ENCODE measurements at places on chromosomes 6 and 20.
A peak's percentile ranks its signal among the peaks of the same experiment; 100 is the strongest.

GRCh38 chr20:64048402-64049044 is 916 bp downstream of the SOX18 start:
- peak; percentile 78 for DNase-seq

GRCh38 chr20:61810066-61810737 is 255.5 kb downstream of the TAF4 start:
- DNase-seq: no peak

GRCh38 chr6:139124887-139125672 is 9.8 kb upstream of the HECA start:
- peak; percentile 71 for DNase-seq

DNA sequence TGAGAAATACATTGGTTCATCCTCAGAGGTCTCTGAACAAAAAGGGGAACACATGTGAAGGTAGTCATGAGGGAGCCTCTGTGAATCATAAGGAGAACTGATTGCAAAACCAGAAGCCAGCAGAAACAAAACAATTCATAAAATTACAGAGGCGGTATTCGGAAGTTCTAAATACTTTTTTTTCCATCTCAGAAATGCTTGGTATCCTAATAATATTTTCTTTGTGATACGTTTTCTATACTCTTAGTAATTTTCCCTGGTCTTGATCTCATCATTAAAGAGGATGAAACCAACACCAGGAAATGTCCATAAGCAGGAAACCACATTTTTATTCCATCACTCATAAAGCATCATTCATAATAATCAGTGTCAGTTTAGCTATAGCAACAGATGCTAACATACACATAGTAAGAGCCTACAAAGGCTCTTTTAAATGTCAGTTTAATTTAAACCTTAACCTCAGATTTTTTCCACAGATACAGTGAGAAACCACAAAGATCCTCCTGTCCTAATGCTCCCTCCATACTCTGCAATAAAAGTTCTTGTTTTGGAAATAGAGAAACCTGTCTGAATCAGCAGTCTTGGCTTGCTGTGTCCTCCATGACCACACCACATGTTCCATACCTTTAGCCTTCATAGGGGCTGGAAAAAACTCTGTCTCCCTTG is 29.2 kb downstream of the SGK1 start:
- DNase-seq: no peak

- no peak for DNase-seq
Observed at GRCh38 chr6:38640216-38640909, 634 bp upstream of the BTBD9 start.

GRCh38 chr6:70680396-70680795 is 12.7 kb downstream of the SMAP1 start:
- DNase-seq: no peak

Data from endodermal cell (in vitro differentiated cells).